Stimulated activated CD8-positive, alpha-beta memory T cell treated with anti-CD3 and anti-CD28 coated beads, Interleukin-15, amount 100 ng/mL, for 24 hours (primary cell): ENCODE measurements at places on chromosomes 1 and 21.

GRCh38 chr1:172885411-172885810, 165.3 kb downstream of the TNFSF18 start:
- no peak for DNase-seq

- no peak for DNase-seq
These were observed 27.7 kb downstream of the PADI3 start for GRCh38 chr1:17276568-17276967.

- DNase-seq, result peak; percentile 3
These were observed 944 bp upstream of the AGO3 start for GRCh38 chr1:35929730-35930592.

DNA sequence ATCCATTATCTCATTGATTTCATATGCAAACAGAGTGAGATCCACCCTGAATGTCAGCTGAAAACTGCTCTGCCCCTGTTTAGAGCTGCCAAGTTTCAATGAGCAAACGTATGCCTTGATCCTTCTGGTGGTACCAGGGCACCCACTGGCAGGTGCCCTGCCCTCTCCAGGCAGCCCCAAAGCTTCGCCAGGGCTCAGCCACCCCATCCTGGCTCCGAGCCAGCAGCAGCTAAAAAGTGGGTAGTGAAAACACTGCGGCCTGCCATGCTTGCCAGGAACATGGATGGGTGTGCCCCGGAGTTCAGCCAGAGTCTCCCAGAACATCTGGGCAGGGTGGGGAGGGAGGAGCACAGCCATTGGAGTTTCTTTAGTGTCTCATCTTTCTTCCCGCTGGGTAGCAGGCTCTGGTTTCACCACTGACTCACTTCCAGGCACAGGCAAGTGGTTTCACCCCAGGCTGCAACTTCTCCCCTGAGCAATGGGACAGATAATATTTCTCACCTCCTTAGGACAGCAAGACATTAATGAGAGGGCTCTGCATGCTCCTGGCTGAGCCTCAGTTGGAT, 8.1 kb upstream of the LMX1A start:
- no peak for DNase-seq

DNA sequence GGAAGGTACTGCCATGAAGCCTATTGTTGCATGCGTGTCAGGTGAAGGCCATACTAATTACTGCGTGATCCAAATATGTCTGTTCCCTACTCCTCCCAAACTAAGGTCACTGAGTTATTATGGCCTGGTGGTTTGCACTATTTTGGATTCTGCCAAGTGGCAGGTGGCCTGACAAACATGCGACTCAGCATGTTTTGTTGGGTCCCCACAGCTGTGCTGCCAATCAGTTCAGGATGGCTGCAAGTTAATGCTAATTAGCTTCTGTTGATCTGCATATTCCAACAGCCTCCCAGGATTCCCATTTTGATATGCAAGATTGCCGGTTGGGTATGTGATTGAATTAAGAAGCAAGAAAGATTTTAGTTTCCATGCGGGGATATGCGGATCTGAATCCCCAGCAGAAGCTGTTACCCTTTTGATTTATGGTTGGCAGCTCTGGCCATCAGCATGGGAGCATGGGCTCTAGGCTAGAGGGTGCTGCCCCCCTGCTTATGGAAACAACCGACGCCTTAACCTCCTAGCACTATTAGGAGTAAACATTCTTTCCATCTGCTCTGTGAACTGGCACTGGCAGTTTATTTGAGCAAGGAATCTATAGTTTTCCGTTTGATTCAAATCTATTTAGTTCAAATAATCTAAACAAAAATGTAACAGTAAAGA, 429.8 kb upstream of the C1orf87 start:
- no peak for DNase-seq

DNA sequence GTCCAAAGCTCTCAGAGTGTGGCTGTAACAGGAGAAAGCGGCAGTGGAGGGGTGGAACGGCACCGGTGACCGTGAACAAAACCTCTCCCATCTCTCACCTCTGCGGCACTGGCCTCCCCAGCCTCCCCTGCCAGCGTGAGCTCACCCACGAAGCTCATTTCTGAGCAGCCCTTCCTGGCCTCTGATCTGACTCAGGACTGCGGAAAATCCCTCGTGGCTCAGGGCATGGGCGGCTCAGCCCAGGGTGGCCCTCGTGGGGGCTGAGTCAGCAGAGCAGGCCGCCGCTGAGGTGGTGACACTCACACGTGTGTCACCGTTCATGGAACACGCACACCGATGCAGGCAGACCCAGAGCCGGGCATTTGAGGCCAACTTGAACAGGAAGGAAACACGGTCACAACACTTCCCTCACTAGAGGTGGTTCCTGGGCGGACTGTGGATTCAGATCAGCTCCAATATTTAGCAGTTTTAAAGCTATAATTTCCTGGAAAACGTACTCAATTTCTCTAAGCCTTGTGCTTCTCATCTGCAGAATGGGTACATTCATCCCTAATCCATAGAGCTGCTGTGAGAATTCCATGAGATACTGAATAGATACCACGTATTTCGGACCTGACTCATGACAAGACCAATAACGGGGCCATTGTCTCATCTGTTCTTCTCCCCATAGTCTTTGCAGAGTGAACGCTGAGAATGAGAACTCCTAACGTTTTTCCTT, 115.0 kb upstream of the TMPRSS2 start:
- DNase-seq, result no peak

DNA sequence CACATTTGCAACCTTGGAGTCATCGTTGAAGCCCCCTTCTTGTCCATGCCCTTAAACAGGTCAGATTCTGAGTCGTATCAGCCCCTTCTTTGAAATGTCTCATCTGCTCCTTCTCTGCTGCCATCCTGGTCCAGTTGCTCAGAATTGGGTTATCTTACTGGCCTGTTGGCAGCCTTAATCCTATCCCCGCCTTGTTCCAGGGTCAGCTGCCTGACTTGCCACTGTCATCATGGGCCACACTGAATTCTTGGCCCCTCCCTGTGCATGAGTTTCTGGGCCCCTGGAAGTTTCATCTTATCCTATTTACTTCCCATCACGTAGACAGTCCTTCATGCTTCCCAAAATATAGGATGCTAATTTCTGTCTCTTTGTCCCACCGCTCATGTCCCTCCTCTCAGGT, 23.7 kb downstream of the IRF2BP2 start:
- no peak for DNase-seq

- DNase-seq, result no peak
These were observed 25.8 kb upstream of the KIF21B start for GRCh38 chr1:201049248-201049831.

- DNase-seq, result no peak
These were observed 53.5 kb upstream of the FOXD3 start for GRCh38 chr1:63268876-63269275.

DNA sequence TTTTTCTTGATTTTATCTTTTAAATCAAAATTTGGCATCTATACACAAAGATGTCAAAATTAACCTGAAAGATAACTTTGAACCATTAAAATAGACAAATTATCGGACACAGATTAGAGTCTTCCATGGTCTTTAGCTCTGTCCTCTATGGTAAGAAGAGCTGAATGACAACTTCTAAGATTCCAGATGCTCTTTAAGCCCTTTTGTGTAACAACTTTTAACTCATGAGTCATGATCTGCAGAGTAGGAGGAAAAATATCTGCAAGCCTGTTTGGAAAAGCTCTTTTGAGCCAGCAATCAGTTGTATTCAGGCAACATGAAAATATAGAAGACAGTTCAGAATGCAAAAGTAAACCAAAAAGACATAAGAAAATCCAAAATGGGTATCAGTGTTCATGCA, 37.8 kb downstream of the TTC13 start:
- DNase-seq, result no peak

DNA sequence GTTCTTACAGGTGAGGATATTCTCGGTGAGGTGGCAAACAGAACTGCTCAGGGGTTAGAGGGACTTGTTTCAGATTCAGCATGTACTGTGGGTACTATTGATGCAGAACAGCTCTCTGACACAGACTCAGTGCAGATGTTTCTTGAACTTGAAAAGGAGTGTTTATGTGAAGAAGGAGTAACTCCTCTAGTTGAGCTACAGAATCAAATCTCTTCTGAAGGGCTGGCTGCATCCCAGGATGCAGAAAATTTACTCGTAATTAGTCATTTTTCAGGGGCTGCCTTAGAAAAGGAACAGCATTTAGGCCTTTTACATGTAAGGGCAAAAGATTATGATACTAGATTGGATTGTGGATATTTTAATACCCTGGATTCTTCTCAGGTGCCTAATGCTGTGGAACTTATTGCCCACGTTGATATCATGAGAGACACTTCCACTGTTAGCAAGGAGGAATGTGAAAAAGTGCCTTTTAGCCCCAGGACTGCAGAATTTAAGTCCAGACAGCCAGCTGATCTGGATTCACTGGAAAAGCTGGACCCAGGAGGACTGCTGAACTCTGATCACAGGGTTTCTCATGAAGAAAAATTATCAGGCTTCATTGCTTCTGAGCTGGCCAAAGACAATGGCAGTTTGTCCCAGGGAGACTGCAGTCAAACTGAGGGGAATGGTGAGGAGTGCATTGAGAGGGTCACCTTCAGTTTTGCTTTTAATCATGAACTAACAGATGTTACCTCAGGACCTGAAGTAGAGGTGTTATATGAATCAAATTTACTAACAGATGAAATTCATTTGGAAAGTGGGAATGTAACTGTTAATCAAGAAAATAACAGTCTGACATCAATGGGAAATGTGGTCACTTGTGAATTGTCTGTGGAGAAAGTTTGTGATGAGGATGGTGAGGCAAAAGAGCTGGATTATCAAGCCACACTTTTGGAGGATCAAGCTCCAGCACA, 79.6 kb upstream of the BMP8A start:
- no peak for DNase-seq

- no peak for DNase-seq
These were observed 28.0 kb downstream of the RASAL2 start for GRCh38 chr1:178121883-178122282.

DNA sequence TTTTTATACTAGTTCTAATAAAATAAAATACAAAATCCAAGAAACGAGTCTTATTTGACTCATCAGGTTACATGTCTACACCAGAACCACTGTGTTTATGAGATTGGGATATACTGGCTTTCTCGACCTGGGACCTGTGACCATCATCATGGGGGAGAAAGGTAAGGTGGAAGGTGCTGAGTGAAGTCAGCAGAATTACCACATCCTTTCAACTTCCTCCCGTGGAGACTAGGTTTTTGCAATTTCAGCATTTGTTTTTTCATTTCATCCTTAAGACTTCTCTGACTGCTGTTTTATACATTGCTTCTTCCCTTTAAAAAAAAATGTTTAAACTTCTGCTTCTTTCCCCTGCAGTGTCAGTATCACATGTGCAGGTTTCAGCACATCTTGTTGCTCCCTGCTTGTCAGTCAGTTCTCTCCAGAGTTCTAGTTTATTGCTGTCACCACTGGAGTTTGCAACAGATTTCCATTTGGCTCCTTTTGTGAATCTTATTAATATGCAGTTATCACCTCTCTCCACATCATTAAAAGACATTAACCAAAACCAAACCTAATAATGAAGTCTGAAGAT, 60.4 kb upstream of the HAO2 start:
- no peak for DNase-seq

- no peak for DNase-seq
These were observed 15.7 kb upstream of the FGR start for GRCh38 chr1:27650539-27651175.

DNA sequence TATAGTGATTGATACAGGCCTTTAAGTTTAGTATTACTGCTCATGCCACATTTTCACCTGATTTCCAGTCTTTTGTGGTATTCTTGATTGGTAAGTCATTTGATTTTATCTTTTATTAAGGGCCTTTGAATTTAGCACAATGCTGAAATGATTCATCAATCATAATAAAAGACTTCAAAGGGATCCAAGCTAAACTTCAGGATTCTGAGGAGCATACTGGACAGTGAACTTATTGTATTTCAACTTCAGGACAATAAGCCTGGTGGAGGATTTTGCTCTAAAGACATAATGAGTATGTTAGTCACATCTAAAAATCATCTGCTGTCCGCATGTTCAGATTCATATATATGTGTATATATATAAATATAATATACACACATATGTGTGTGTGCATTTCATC, 233.3 kb downstream of the SETD4 start:
- DNase-seq, result no peak

DNA sequence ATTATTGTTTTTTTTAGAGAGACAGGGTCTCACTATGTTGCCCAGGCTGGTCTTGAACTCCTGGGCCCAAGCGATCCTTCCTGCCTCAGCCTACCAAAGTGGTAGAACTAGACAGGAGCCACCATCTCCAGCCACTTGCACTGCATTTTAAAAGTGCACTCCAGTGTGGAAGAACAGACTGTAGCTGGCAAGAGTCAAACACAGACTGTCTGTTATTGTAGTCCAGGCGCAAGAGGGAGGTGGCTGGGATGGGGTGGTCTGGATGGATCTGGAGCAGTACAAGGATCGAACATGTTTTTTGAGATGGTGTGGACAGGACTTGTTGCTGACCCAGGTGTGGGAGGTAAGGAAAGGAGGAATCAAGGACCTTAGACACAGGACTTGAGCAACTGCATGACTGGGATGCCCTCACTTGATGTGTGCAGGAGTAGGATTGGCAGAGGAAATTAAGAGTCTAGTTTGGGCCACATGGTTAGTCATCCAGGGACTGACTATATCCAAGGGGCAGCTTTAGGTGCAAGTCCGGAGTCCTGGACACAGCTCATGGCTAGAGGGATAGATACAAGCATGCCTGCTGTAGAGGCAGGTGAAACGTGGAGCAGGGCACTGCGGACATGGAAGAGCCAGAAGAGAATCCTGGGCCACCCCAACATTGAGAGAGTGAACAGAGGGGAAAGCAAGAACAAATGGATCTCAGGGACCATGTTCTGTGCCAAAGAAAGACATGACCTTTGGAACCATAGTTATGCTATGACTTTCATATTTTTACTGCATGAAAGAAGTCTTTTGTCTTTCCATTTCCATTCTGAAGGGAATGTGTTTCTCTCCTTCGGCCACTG, 42.0 kb downstream of the ELK4 start:
- DNase-seq, result no peak

GRCh38 chr1:111976842-111977241, 12.6 kb downstream of the KCND3 start:
- DNase-seq, result no peak

DNA sequence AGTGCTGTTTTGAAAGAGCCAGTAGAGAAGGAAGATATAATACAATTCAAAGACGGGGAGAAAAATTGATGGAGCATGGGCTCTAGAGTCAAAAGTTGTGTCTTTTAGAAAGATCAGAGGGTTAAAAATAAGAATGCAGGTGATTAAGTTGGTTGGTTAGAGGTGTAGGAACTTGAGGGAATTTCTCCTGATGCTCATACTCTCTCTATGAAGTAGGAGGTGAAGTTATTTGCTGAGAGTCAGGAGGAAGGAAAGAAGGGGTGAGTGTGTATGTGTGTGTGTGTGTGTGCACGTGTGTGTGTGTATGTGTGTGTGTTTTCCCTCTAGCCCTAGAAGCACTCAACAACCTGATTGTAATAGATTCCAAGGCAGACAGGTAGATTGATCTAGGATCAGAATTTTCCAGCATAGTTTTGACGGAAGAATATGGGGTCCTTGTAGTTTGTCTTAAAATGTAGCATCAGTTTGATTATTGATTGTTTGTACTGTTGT, 88.3 kb upstream of the MACF1 start:
- no peak for DNase-seq

DNA sequence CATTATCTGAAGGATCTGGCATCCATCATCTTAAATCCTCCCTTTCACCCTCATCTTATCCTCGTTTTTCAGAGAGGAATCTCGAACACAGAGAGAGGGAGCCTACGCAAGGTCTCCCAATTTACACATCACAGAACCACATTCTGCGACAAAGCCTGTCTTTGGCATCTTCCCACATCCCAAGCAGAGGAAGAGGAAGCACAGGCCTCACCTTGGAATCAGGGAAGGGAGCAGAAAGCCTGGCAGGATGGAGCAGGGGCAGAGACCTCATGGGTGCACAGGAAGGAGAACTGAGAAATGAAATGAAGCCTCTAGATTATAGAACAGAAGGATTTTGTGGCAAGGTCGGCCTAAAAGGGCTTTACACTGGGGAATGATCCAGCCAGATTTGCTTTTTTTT, 5.8 kb downstream of the ABCB10 start:
- no peak for DNase-seq
